Activated CD4-positive, alpha-beta memory T cell treated with anti-CD3 and anti-CD28 coated beads for 36 hours (primary cell): ENCODE measurements at places on chromosomes 1 and 21.

DNA sequence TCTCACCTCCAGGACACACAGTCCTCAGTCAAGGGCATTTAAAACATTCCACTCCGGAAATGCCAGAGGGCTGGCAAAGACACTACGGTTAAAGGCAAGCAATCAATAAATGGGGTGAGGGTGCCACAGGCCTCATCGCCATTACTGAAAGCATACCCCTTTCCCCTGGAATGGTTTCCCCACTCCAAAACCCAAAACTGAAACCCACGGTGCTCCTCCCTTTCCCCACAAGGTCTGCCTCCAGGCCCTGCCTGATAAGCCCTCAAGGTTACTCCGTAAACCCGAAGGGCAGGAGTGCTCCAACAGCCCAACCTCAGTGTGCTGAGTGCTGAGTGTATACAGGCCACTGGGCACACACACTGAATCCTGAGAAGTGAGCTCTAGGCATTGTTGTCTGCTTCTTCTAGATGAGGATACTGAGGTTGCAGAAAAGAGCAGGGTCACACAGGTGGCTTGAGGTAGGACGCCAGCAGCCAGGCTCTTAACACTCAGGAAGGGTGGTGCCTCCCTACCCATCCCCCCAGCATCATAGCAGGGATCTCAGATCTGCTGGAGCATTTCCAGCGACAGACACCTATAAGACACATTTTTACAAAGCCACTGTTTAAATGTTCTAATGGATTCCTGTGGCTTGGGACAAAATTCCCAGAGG, 29.0 kb downstream of the SSBP3 start:
- DNase-seq, result no peak

- no peak for DNase-seq
These were observed 32.7 kb upstream of the ZNF326 start for GRCh38 chr1:89962024-89962741.

GRCh38 chr1:165542647-165543046, 1.2 kb upstream of the LRRC52 start:
- no peak for DNase-seq

DNA sequence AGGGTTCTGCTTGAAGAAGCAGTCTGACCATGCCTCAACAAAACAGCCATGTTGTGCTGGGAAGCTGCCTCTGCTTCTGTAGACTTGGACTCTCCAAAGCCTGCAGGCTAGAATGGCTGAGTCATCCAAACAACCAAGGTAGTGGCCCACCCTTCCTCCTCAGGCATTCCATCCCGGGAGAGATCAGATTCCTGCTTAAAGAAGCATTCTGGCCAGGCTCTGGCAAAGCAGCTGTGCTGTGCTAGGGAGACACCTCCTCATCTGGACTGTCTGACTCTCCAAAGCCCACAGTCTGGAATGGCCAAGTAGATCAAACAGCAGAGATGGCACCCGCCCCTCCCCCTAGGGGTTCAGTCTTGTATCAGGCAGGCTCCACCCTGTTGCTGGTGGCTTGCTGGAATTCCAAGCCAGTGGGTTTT, 38.3 kb upstream of the F3 start:
- no peak for DNase-seq

DNA sequence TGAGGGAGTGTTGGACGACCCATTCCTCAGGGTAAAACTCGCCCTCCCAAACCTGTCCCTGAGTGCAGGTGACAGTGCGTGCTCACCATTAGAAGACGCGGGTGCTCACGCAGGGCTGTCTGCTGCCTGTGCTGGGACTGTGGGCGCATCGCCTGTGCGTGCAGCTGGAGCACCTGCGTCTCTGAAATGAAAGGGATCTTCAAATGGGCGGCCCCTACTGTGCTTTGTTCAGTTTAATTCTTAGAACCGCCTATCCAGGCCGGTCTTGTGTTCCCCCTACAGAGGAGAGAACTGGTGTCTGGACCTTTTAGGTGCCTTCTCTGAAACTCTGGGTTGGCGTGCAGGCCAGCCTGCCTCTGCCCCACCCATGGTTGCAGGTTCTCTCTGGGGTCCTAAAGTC, 125.8 kb downstream of the PCBP3 start:
- no peak for DNase-seq
